ENCODE measurements at places on chromosomes 1 and 21.

DNA sequence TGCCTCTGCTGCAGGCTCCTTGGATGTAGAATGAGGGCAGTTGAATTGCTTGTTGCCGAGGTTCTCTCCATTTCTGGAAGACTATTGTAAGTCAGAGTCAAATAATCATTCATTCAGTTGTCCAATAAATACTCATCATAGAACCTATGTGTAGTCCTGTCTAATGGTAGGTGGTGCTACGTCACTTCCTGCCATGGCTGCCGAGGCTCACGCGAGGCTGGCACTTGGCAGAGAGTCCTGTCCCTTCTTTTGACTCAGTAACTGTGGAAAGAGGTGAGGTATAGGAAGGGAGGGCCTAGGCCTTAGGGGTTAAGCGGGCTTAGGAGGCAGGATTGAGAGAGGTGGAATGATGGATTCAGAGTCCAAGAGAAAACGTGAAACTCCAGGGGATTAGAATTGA is 9.7 kb downstream of the ADARB1 start:
- no peak for DNase-seq

GRCh38 chr1:97608272-97608671 is 312.6 kb downstream of the DPYD start:
- no peak for DNase-seq

GRCh38 chr1:69175053-69175452 is 392.7 kb upstream of the LRRC7 start:
- DNase-seq = no peak

DNA sequence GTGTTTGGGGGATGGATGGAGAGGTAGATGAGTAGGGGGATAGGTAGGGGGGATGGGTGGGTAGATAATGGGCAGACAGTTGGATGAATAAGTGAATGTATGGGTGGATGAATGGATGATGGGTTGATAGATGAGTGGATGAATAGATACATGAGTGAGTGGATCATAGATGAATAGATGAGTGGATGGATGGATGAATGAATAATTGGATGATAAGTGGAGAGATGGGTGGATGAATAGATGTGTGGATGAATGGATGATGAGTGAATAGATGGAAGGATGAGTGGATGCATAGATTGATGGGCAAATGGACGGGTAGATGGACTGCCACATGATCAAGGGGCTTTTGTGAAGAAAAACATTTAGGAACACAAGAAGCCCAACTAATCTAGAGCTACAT is 133.3 kb upstream of the F3 start:
- DNase-seq = no peak

DNA sequence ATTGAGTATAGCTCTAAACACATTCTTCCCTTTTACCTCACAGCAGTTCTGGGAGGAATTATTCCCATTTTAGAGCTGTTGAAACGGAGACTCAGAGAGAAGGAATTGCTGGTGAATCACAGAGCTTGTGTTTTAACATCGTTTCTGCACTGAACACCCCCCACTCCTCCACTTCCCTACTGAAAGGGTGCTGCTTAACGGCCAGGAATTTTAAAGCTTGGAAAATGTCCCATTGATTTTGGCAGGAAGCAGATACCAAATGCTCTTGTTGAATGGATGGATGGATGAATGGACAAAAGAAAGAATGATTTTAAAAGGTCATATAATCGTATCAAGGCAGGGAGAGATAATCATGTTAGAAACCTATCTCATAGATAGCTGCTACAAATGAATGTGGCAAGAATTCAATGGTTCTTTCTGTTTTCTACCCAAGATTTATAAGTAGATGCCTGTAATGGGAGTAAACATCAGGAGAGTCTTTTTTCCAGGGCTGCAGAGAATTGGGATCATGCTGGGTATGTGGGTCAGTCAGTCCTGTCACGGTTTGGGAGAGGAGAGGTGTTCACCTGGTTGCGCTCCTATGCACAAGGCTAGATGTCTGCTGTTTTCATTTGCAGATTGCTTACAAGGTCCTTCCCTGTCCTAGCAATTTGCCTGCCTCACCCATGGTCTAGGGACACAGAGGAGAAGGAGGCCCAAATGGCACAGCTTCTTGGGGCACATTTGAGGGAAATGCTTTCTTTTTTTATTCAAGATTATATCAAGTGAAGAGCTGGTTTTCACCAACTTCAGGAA is 19.0 kb downstream of the FAM163A start:
- no peak for DNase-seq

- no peak for DNase-seq
These were observed 14.1 kb upstream of the RASSF5 start for GRCh38 chr1:206493279-206493678.

DNA sequence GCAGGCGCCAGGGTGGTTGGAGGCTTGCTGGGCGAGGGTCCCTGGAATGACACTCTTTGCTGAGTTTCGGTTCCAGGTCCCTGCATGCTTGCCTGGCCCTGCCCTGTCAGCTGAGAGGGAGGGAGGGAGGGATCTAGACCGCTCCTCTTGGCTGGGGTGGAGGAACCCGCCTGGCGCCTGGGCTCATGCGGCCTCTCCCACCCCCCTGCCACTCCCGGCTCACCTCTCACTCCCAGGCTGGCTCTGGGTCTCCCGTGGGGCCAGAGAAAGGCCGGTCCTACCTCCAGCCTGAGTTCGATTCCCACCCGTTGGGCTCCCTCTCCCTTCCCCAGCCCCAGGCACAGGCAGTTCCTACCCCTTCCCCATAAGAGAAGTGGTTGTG is 19.0 kb upstream of the IFNLR1 start:
- no peak for DNase-seq

DNA sequence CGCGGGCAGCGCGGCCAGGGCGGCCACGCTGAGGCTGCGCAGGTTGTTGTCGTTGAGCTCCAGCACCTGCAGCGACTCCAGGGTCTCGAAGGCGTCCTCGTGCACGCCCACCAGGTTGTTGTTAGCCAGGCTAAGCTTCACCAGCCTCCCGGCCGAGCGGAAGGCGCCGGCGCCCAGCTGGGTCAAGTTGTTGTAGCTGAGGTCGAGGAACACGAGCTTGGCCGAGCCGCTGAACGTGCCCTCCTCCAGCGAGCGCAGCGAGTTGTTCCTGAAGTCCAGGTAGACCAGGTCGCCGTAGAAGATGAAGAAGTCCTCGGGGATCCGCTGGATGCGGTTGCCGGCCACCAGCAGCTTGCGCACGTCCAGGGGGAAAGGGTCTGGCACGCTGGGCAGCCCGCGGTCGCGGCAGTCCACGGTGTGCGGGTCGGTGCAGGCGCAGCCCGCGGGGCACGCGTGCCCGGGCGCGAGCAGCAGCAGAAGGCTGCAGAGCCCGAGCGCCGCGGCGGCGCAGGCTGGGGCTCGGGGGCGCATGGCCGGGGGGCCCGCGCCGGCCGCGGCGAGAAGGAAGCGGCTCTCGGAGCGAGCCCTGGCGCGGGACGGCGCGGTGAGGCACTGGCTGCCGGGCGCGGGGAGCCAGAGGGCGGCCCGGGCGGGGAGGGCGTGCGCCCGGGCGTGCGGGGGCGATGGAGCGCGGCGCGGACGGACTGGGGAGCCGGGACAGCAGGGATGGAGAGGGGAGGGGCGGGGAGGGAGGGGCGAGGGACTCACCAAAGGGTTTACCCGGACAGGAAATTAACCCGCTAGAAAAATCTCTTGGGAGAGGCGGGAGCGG is 524 bp downstream of the LRRC38 start:
- DNase-seq = no peak

- no peak for DNase-seq
These were observed 307.4 kb downstream of the NPHP4 start for GRCh38 chr1:5684791-5685190.

Measured in NAMALWA (cell line).